ENCODE measurements at places on chromosomes 5 and 9.

- no peak for DNase-seq
These were observed 183.8 kb downstream of the NR3C1 start for GRCh38 chr5:143219696-143220095.

DNA sequence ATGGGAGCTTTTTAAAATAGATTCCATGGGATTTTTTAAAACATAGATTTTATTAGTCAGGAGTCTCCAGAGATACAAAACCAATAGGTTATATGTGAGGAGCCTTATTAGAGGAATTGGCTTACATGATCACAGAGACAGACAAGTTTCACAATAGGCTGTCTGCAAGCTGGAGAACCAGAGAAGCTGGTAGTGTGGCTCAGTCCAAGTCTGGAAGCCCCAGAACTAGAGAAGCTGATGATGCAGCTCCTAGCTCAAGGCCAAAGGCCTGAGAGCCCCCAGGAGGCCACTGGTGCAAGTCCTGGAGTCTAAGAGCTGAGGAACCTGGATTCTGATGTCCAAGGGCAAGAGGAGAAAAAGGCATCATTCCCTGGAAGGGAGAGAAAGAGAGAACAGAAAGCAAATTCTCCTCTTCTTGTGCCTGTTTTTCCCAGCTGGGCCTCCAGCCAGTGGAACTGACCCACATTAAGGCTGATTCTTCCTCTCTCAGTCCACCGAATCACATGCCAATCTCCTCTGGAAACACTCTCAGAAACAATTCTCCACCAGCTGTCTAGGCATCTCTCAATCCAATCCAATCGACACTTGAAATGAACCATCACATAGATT lies 59.3 kb downstream of the AHRR start:
- no peak for DNase-seq

DNA sequence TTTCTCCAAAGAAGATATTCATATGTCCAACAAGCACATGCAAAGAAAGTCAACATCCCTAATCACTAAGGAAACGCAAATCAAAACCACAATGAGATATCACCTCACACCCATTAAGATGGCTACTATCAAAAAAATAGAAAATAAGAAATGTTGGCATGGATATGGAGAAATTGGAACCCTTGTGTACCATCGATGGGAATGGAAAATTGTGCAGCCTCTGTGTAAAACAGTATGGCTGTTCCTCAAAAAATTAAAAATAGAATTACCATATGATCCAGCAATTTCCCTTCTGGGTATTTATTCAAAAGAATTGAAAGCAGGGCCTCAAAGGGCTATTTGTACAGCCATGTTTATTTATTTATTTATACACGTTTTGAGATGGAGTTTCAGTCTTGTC lies 43.0 kb upstream of the HRH2 start:
- no peak for DNase-seq

DNA sequence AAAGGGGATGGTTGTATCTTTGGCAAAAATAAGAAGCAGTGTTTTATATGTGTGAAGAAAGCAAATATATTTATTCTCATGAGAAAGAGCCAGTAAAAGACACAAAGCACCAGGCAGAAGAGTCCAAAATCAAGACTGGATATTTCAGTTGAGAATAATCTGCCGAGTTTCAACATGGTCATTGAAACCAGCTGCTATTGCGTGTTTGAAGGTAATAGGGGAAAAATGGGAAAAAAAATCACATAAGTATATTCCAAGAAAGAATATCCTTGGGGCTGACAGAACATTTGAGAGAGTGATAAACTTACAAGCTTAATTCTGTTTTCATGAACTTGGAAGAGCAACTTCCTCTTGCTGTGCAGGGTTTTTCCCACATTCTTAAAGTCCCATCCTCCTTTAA lies 79.9 kb downstream of the ISOC1 start:
- no peak for DNase-seq

DNA sequence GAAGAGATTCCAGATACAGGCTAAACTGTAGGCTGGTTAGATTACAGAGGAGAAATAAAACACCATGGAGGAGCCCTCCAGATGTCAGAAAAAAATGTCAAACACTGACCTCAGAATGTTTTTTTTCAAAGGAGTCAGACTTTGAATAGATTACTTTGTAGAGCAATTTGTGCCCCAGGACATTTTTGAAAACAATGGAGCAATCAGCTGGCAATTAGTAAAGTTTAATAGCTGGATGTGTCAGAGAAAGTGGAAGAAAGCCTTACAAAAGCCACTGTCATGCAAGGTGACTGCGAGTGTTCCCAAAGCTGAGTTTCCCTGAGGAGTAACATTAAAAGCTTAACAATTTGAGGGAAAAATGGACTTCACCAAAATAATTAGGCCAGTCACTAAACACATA lies 417.8 kb upstream of the CTNND2 start:
- no peak for DNase-seq

- DNase-seq, result no peak
These were observed 45.5 kb upstream of the MPDZ start for GRCh38 chr9:13324988-13325387.

DNA sequence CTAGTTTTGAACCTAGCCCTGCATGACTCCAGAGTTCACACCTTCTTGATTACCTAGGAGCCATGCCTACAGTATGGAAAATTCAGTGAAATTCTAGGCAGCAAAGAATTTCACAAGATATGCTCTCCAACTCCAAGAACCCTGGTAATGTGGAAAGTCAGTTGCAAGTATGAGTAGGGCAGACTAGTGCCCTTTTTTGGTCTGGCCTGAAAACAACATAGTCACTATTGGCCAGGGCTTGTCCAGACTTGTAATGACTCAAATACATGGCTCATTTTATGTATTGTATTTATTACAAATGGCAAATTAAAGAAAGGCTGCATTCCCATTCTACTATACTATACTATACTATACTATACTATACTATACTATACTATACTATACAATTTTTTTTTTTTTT lies 160.4 kb downstream of the ESM1 start:
- no peak for DNase-seq

- DNase-seq, result no peak
These were observed 50.9 kb upstream of the SARDH start for GRCh38 chr9:133788819-133789717.

GRCh38 chr5:154559398-154560276 lies 81.6 kb upstream of the HAND1 start:
- no peak for DNase-seq

GRCh38 chr9:127178686-127179632 lies 56.5 kb upstream of the ANGPTL2 start:
- no peak for DNase-seq

DNA sequence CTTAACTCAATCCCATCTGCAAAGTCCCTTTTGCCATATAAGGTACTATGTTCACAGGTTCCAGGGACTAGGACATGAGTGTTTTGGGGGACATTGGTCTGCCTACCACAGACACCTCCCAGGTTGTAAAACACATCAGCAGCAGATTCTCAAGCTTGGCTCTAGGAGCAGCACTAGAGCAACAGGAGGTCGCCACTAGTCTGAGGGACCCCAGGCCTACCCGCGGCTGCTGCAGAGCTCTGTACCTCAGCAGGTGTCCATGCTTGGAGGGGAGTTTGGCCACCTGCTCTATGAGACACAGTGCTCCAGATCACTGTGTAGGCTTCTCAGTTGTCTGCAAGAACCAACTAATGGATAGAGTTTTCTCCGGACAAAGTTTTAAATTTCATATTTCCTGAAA lies 262.2 kb upstream of the ARRDC3 start:
- no peak for DNase-seq

DNA sequence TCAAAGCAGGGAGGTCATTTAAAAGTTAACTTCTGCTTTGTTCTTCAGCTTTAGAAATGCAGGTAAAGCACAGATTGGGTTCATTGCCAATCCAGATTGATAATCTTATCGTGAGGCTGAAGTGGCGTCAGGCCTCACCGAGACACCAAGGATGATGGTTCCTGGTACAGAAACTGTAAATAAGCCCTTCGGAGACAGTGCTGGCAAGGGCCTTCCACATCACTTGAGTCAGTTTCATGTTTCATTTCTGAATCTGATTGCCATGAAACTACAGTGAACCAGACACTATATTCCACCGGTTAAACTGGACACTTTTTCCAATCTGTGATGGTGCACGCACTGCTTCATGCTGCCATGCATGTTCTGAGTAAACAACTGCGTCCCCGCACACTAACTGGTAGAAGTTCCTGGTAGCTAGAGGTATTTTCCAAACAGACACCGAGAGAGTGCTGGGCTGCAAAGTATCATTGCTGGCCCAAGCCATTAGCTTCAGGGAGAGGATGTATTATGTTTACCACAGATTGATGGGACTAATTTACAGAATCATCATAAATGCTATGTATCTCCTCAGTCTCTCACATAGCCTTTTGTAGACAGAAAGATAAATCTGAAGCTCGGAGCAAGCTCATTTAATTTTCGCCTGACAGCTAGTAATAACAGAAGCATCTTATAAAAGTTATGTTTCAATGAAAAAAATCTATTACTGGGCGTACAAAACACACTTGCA lies 336.1 kb downstream of the GLIS3 start:
- DNase-seq, result no peak

DNA sequence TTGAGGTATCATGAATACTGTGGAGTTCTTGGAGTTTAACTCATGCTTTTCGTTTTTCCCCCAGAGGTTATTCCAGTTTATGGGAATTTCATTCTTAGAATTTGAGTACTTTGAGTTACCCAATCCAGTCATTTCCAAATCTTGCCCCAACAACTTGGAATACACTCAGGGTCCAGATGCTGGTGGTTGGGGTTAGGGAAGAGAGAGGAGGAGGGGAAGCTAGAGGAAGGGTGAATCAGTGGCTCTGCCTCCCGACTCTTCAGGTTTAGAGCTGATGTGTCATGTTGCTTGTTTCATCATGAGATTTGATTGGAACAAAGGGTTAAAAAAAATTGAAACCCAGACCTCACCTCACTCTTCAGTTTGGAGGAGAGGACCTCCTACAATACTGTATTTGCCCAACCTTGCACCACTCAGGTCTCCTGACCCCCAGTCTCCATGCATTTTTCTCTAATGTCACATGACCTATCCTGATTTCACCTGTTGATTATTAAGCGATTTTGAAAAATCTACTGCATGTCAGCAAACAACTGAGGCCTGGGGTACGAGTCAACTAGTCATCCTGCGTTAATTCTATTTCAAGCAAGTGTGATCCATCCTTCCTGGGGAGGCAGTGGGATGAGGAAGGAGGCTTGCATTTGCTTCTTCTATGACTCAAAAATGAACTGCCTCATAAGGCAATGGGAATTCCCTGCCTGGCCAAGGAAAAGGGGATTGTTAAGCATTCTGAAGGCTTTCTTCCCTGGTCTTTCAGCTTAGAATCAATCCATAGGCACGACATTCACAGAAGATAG lies 6.2 kb upstream of the SLC1A3 start:
- DNase-seq, result no peak

GRCh38 chr9:87307848-87308247 lies 189.8 kb upstream of the DAPK1 start:
- no peak for DNase-seq
